ENCODE measurements at places on chromosomes 11 and 22. TPM values are rescaled to one million over a fixed set of nuclear protein-coding genes. Genes with fewer than 3 reads are reported as not detected.

The IRF7 gene
- 15.8 TPM for total RNA-seq

The C2CD2L gene
- total RNA-seq, result 4.5 TPM

The C11orf52 gene
- not detected for total RNA-seq

The POU2AF1 gene
- total RNA-seq, result not detected

The FAM111B gene
- 2.3 TPM for total RNA-seq

The CYTH4 gene
- 0.08 TPM for total RNA-seq

The SYT8 gene
- total RNA-seq, result 0.70 TPM

The DPP3 gene
- total RNA-seq, result 68.5 TPM

The NCR3LG1 gene
- 5.5 TPM for total RNA-seq

The CHST1 gene
- 2.0 TPM for total RNA-seq

The UPK3A gene
- total RNA-seq, result not detected

The INSC gene
- 2.1 TPM for total RNA-seq

The APOL3 gene
- total RNA-seq, result 1.4 TPM

The NCF4 gene
- not detected for total RNA-seq

The POLR2F gene
- total RNA-seq, result 134 TPM

The RIN1 gene
- total RNA-seq, result 71.5 TPM

The SEPTIN3 gene
- 0.08 TPM for total RNA-seq

The PLAAT4 gene
- total RNA-seq, result not detected

The ART1 gene
- total RNA-seq, result not detected

The OR52N4 gene
- not detected for total RNA-seq

The LRP4 gene
- 9.6 TPM for total RNA-seq

The APOBEC3B gene
- total RNA-seq, result 2.6 TPM

The SCGB1D2 gene
- not detected for total RNA-seq

The LIF gene
- 0.99 TPM for total RNA-seq

The MS4A15 gene
- total RNA-seq, result not detected

The TMEM138 gene
- total RNA-seq, result 44.9 TPM

The OR52H1 gene
- total RNA-seq, result not detected

The KCNA4 gene
- total RNA-seq, result not detected

The TRIM22 gene
- 41.5 TPM for total RNA-seq

The OR4D5 gene
- total RNA-seq, result not detected

The TRAF6 gene
- total RNA-seq, result 6.8 TPM

The P2RX6 gene
- total RNA-seq, result 0.39 TPM

The TMEM86A gene
- 0.72 TPM for total RNA-seq

The FEN1 gene
- 63.6 TPM for total RNA-seq

The TEX12 gene
- total RNA-seq, result not detected

The H19 gene
- total RNA-seq, result 5.1 TPM

The OR5B21 gene
- not detected for total RNA-seq

The SYT7 gene
- 10.8 TPM for total RNA-seq

The GRIA4 gene
- not detected for total RNA-seq

The TEX54 gene
- not detected for total RNA-seq

The CD44 gene
- total RNA-seq, result 963 TPM

All from hair follicular keratinocyte (primary cell).